ENCODE measurements at places on chromosomes 3 and 15. TPM values are rescaled to one million over a fixed set of nuclear protein-coding genes. Genes with fewer than 3 reads are reported as not detected.

Gene ELL3
- total RNA-seq, result 0.37 TPM

Gene RTP3
- not detected for total RNA-seq

Gene HGD
- total RNA-seq, result 1.0 TPM

Gene THRB
- total RNA-seq, result 9.8 TPM

Gene KLF15
- total RNA-seq, result 21.9 TPM

Gene CHL1
- total RNA-seq, result 0.15 TPM

Gene DHFR2
- total RNA-seq, result 6.5 TPM

Gene TIMP4
- total RNA-seq, result 54.6 TPM

Gene SLC28A1
- total RNA-seq, result not detected

Gene NR2E3
- not detected for total RNA-seq

Gene SIDT1
- not detected for total RNA-seq

Gene SLC22A14
- total RNA-seq, result not detected

Gene CHRNA5
- 3.5 TPM for total RNA-seq

Gene PIK3CA
- 18.6 TPM for total RNA-seq

Gene CSPG5
- total RNA-seq, result not detected

Gene BBX
- 44.5 TPM for total RNA-seq

Gene CCDC54
- not detected for total RNA-seq

Gene HACD3
- 47.7 TPM for total RNA-seq

Gene IL17RB
- total RNA-seq, result not detected

Gene PAK6
- not detected for total RNA-seq

Gene MFN1
- 22.6 TPM for total RNA-seq

Gene HCN4
- not detected for total RNA-seq

Gene RAB5A
- 48.2 TPM for total RNA-seq

Gene CLDN18
- total RNA-seq, result not detected

Gene RARB
- 2.2 TPM for total RNA-seq

Gene EPHA6
- total RNA-seq, result not detected

Gene THBS1
- 614 TPM for total RNA-seq

Gene ERICH6
- not detected for total RNA-seq

All from cardiac ventricle fibroblast (primary cell).